ENCODE measurements at places on chromosomes 3 and 15. TPM values are rescaled to one million over a fixed set of nuclear protein-coding genes. Genes with fewer than 3 reads are reported as not detected.

DNA sequence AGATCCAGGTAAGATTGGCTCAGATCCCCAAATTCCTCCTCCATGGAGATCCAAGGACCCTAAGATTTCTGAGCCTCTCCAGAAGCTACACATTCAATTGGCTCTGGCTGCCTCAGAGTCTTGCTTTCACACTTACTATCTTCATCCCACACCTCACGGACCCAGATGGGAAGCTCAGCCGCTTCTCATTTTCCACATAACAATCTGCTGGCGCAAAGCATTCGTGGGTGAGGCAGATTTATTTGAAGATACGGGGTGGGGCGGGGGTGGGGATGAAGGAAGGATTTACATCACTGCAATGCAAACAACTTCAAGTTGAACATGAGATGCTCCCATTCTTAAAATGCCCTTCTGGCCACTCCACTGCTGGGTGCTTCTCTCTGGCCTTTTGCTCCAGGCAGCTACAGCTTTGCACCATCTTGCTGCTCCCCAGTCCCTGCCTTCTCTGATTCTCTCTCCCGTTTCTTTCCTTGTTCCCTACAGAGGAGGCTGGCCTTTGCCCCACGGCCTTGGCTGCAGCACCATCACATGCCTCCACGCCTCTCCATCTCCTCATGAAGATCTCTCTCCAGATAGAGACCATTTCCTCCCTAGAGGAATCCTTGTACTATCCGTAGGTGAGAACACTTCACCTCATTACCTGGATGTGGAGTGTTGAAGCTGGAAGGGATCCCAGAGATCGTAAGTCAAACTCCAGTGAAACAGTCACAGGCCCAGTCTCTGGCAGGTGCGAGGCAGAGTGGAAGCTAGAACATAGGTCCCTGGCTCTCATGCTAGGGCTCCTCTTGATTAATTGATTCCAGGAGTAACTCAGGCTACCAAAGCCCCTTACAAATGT, 175.9 kb downstream of the RPLP1 start:
- no peak for DNase-seq

- no peak for DNase-seq
Measured at GRCh38 chr3:5275529-5275928, 88.0 kb downstream of the EDEM1 start.

- DNase-seq, result no peak
Measured at GRCh38 chr15:60006873-60007272, 2.8 kb downstream of the FOXB1 start.

DNA sequence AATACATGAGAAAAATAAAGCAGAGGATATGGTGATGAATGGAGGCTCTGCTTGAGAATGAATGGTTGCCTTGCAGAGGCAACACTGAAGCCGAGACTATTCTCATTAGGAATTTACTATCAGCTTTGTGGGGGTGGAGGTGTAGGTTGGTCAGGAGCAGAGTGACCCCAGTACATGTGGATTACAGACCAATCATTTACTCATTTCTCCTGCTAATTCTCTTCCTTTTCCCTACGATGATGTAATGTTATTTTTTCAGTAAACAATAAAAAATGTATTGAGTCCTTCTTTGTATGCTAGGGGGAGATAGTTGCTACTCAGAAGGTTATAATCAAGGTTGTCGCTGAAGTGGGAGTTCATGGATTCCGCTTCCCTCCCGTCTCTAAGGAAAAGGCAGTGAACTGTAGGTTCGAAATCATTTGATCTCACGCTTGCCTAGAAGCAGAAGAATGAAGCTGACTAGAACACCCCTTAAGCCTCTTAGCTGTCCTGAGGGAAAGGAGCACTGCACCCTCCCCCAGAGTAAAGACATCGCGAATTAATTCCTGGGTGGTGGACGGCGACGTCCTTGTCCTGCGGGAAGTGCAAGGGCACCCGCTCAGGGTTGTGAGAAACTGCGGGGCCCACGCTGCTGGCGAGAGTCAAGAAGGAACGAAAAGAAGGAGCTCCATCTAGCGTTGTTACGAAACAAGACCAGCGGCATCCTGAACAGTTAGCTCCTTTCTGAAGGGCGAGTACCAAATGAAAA, 213.2 kb upstream of the PFN2 start:
- DNase-seq, result peak; percentile 35

GRCh38 chr15:91980502-91981267, 127.2 kb downstream of the SLCO3A1 start:
- DNase-seq, result no peak

DNA sequence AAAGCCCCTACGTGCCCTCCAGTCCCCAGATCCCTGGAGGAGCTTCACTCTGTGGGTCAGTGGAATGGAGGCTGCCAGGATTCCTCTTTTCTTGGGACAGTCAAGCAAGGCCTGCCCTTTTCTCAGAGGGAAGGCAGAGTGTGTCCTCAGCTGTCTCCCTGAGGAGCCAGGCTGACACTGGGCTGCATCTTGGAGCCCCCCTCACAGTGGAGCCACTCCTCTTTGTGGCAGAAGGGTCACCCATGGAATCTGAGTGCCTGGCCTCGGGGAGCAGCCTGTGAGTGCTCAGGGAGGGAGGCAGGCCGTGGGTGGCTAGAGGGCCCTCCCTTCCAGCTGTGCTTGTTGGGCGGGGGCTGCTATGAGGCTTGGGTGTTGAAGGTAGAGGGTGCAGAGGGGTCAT, 41.2 kb downstream of the BOC start:
- no peak for DNase-seq

DNA sequence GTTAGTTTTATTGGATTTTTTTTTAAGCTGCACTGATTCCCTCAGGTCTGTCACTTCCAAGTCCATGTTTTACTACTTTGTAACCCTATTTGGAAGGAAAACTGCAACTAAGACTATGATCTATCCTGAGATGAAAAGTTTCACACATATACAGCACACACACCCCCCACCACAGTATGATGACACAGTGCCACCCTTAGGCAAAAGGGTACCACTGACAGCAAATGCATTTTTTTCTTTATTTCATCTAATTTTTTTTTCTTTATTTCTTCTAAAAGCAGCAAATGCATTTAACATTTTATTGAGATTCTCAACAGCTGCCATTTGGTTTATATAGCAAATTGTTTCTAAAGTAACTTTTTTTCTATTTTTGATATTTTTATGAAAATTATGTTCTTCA, 21.2 kb downstream of the NGRN start:
- DNase-seq, result no peak

- no peak for DNase-seq
Measured at GRCh38 chr3:101941318-101942040, 92.2 kb downstream of the NFKBIZ start.

DNA sequence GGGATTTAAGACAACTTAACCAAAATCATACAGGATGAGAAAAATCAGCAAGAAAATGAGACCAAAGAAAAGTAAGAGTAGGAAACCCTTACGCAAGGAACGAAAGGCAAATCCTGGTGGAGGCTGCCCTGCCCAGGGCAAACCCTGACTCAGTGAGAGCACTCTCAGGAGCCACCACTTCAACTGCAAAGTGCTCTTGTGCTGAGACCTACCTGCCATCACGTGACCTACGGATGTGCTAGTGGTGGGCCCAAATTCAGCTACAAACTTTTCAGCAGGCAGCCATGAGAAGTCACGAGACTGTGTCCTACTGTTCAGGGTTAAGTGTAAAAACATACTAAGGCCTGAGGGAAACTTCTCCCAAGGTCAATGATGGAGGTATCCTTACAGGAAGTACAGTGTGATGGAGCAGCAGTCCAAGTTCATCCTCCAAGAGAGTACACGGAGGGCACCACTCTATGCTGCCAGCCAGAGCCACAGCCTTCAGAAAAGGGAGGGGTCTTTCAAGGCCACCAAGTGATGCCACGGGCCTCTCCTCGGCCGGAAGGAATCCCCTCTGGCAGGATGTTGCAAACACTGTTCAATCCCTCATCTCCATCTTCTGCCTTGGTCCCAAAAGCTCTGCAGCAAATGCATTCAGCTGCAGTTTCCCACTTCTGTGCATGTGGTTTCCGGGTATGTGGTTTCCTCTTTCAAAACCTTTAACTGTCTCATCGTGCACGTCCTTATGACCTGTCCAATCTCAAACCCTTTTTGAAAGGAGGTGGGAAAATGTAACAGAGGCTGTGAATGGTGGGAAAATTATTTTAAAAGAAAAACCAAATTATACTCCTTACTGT, 9.5 kb downstream of the CHSY1 start:
- no peak for DNase-seq

GRCh38 chr3:108124337-108125152, 33.7 kb upstream of the CD47 start:
- no peak for DNase-seq

- no peak for DNase-seq
Measured at GRCh38 chr3:79038057-79038456, 729.7 kb downstream of the ROBO1 start.

DNA sequence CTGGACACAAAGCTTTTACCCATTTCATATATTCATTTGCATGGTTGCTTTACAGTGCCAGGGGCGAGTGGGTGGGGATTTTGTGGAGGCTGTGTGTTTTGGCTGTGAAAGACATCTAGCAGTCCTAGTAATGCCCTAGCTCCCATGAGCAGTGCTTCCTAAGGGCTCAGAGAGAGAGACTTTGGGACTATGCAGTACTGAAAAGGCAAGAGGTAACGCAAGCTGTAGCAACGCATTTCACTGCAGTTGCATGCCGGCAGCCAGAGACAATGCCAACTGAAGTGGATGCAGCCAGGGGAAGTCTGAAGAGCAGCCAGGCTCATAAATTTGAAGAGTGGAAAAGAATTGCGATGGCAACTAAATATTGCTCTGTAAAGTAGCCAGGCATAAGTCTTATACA, 27.4 kb upstream of the ATP10A start:
- no peak for DNase-seq

- DNase-seq, result no peak
Measured at GRCh38 chr3:186849374-186849975, 7.0 kb downstream of the ADIPOQ start.

- DNase-seq, result no peak
Measured at GRCh38 chr3:83895892-83896291, 1062.9 kb upstream of the CADM2 start.

- DNase-seq, result no peak
Measured at GRCh38 chr15:43150191-43150929, 17.0 kb downstream of the TMEM62 start.

DNA sequence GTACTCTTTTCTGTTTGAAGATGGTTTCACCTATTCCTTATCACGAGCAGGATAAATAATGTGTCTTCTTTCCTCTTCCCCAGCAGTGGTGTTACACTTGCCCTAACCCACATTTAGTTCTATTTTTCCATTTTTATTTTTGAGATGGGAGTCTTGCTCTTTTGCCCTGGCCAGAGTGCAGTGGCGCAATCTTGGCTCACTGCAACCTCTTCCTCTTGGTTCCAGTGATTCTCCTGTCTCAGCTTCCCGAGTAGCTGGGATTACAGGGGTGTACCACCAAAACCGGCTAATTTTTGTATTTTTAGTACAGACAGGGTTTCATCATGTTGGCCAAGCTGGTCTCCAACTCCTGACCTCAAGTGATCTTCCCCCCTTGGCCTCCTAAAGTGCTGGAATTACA, 372.4 kb downstream of the FOXP1 start:
- no peak for DNase-seq

C3orf85 gene
- polyA plus RNA-seq, result not detected

RBP2 gene
- not detected for polyA plus RNA-seq

SEMA7A gene
- 5.1 TPM for polyA plus RNA-seq
